ENCODE measurements at places on chromosomes 2 and 18.
A peak's percentile ranks its signal among the peaks of the same experiment; 100 is the strongest.

- no peak for DNase-seq
Observed at GRCh38 chr2:36750101-36750500, 53.6 kb downstream of the VIT start.

DNA sequence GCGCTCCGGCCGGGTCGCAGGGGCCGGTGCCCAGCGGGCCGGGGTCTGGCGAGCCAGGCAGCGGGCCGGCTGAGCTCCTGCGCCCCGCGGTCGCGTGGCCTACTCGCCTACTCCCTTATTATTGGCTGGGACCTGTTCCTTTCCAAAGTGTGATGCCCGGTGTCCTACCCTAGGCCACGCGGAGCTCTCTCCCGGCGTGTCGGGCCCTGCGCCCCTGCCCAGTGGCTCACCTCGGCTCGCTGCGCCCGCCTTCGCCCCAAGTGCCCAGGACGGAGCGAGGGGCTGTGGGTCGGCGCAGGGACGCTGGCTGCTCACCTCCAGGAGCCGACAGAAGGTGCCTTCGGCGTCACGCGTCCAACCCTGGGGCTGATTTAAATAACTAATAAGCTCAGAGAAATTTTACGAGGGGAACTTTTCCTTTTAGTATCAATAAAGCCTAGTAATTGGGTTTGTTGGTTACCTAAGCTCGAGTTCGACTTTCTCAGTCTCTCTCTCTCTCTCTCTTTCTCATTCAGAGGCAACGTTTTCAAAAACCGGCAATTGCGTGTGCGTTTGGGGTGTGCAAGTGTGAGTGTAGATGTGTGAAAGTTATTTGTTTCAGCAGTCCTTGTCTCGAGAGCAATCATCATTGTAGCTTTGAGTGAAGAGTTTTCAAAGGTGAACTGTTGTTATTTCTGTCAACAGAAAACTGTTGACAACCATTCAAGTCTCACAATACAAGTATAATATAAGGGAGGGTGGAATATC lies 7.0 kb upstream of the SATB2 start:
- no peak for DNase-seq

DNA sequence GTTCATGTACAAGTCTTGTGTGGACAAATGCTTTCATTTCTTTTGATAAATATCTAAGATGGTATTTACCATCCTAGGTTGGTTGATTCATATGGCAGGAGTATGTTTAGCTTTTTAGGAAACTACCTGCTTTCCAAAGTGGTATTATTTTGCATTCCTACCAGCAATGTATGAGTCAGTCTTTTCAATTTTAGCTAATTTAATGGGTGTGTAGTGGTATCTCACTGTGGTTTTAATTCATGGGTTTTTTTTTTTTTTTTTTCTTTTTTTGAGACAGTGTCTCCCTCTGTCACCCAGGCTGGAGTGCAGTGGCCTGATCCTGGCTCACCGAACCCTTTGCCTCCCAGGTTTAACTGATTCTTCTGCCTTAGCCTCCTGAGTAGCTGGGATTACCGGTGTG lies 4.2 kb downstream of the ZNF512 start:
- DNase-seq = peak; percentile 34

DNA sequence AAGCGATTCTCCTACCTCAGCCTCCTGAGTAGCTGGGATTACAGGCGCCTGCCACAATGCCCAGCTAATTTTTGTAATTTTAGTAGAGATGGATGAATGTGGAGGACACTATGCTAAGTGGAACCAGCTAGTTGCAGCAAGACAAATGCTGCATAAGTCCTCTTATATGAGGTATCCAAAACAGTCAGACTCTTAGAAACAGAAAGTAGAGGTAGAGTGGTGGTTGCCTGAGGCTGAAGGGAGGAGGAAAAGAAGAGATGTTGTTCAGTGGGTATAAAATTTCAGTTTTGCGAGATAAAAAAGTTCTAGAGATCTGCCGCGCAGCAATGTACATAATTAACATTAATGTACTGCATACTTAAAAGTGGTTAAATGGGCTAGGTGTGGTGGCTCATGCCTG lies 145.3 kb upstream of the SPRED2 start:
- no peak for DNase-seq

All from activated naive CD4-positive, alpha-beta T cell treated with anti-CD3 and anti-CD28 coated beads for 36 hours (primary cell).